ENCODE measurements at places on chromosomes 3 and 15. TPM values are rescaled to one million over a fixed set of nuclear protein-coding genes. Genes with fewer than 3 reads are reported as not detected.

DNA sequence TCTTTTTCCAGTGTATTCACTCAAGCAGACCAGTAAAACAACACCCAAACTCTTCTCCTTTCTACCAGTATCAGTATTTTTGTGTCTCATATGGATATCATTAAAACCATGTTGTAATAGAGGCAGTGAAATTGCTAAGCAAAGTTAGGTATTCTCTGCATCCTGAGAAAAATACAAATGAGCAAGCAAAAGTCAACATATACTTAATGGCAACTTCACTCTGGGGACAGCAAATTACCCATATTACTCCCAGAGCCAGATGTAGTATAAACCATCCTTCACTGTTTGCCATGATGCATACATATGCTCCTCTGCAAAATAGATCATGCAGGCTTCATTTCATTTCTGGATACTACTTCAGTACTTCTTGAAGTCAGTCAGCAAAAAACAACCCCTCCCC, 22.1 kb downstream of the UBA5 start:
- DNase-seq = no peak

DNA sequence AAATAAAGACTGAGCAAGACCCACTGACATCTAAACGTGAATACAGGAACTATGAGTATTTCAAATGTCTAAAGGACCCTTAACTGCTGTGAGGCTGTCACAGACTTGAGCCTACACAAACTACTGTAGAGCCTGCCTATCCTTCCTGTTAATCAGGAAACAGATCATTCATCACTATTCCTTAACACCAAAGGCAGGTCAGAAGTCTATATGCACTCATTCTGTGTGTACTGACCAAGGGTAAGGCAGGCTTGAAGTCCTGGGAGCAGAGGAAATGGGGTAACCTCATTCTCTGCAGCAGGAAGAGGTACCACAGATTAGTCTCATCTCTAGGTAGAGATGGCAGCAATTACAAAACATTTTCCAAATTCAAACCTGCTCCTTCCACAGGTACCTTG, 30.7 kb downstream of the NPTN start:
- peak; percentile 63 for DNase-seq

DNA sequence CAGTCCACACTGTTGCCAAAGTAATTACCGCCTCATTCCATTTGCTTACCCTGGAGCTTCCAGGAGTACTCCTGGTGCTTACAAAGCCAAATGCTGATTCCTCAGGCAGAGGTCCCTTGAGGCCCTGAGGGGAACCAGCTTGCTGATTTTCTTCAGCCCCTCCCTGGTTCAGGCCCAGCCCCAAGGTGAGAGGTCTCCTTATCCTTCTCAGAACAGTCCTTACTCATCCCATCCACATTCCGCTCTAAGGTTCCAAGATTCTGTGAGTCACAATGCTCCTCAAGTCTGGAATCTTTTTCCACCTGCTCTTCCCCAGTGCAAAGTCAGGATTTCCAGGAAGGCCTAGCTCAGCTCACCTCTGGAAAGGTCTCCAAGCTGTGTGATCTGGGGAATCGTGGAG, 1.8 kb upstream of the ATP10A start:
- no peak for DNase-seq

GRCh38 chr3:129323651-129324294, 45.1 kb downstream of the HMCES start:
- peak; percentile 19 for DNase-seq

DNA sequence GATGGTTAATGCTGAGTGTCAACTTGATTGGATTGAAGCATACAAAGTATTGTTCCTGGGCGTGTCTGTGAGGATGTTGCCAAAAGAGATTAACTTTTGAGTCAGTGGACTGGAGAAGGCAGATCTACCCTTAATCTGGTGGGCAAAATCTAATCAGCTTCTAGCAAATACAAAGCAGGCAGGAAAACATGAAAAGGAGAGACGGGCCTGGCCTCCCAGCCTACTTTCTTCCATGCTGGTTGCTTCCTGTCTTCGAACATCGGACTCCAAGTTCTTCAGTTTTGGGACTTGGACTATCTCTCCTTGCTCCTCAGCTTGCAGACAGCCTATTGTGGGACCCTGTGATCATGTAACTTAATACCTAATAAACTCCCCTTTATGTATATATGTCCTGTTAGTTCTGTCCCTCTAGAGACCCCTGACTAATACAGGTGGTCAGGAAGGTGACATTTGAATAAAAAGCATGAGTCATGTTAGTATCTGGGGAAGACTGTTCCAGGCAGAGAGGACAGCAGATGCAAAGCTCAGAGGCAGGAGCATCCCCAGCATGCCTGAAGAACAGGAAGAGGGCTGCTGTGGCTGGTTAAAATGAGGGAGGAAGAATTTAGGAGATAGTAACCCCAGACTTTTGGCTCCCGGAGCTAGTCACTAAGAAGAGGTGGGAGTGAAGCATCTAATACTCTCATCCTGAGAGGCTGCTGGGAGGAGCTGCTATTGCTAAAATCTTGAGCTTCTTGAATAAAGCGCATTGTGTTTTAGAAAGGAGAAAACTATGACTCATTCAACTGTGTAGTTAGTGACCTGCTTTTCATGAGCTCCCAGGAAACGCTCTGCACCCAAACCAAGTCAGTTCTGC, 207.4 kb upstream of the HES1 start:
- no peak for DNase-seq

DNA sequence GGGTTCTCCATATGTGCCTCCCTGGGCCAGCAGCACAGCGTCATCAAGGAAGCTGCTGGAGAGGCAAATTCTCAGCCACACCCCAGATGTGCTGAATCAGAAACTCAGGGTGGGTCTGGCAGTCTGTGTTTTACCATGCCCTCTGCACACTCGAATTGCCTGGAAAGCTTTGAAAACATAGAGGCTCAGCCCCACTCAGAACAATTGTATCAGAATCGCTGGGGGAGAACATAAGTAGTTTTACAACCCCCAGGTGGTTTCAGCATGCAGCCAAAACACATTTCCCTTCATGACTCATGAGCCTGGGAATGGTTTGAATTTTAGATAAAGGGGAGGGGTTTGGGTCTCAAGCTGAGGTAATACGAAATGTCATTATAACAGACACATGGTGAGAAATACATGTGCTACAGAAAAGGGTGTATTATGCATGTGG, 9.6 kb downstream of the TGM4 start:
- peak; percentile 95 for DNase-seq

DNA sequence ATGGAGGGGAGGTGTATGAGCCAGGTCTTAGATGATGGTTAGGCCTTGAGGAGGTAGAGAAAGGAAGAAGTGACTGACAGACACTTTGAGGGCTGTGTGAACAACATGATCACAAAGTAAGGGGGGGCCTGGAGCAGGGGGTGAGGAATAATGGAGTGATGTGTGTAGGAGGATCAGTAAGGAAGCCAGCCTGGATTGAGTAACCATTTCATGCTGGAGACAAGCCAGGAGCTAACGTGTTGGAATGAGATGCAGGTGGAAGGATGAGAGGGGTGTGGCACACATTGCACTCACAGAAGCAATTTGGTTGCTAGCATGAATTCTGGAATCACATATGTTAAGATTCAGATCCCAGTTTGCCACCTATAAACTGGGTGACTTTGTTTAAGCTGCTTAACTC, 65.5 kb downstream of the BBX start:
- DNase-seq = no peak

- DNase-seq = peak; percentile 58
Observed at GRCh38 chr15:62059816-62060112, 483 bp downstream of the VPS13C start.

DNA sequence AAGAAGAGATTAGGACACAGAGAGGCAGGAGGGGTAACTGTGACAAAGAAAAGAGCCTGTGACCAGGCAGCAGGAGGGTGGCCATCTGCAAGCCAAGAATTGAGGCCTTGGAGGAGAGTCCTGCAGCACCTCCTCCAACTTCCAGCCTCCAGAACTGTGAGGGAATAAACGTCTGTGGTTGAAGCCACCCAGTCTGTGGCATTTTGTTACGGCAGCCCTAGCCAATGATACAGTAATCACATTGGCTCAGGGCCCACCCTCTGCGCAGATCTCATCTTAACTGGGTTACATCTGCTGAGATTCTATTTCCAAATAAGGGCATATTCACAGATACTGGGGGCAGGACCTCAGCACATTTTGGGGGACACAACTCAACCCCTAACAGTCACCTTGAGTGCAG, 11.3 kb downstream of the SELENOS start:
- no peak for DNase-seq

DNA sequence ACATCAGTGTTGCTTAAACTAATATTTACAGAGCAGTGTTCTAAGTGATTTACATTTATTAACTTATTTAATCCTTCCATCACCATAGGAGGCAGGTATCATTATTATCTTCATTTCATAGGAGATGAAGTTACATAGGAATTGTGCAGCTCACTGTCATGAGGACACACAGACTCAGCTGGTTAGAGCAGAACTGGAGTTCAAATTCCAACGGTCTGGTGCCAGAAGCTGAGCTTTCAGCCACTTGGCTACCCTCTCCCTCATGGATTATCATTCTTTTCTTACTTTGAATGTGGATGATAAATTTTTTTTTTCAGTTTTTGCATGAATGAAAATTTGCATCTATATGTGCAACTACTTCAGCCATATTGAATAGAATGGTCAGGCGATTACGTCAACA, 86.0 kb upstream of the LRIG1 start:
- DNase-seq = no peak

DNA sequence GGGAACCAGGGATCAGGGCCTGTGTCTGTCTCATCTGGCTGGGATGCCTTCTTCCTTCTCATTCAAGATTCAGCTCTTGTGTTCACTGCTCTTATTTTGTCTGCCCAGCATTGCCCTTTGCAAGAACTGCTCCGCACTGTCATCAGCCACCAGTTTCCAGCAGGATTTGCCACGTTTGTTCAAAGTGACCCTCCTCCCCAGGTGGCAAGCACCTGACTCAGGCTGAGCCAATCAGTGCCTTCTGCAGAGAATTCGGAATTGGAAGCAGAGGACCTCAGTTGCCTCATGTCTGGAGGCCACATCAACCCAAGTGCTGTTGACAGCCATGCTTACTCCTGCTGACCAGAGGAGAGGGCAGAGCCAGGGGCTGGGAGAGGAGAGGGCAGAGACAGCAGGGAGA, 124.5 kb downstream of the SMAD6 start:
- no peak for DNase-seq

DNA sequence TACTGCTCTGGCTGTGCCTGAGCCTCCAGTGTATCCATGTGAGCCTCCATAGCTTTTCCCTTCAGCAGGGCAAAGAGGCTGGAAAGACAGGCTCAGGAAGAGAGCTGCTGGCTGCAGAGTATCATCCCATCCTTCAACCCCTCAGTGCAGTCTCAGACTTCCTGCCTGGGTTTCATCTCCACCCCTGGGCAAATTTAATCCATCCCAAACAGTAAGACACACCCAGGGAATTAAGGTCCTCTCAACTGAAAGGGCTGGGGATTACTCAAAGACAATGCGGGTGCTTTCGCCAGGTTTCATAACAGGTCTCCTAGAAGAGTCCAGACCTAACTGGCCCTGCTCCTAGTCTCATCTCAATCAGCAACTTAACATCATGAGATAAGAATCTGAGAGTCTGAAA, 15.5 kb downstream of the SLCO2A1 start:
- DNase-seq = no peak

DNA sequence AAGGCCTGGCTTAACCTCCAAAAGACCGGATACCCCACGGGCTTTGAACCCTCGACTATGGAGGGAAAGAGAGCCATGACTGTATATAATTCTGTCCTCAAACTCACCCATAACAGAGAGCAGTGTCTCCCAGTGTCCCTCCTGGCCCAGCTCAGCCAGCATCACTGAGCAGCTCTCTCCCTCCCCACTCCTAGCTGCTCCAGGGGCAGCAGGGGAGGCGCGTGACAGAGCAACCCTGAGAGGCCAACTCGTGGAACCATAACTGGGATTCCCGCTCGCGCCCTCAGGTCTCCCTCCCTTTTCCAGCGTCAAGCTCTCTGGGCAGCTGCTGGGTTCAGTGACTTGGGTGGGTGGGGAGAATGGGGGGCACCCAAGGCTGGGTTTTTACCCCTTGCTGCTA, 561 bp upstream of the CPLX3 start:
- no peak for DNase-seq

DNA sequence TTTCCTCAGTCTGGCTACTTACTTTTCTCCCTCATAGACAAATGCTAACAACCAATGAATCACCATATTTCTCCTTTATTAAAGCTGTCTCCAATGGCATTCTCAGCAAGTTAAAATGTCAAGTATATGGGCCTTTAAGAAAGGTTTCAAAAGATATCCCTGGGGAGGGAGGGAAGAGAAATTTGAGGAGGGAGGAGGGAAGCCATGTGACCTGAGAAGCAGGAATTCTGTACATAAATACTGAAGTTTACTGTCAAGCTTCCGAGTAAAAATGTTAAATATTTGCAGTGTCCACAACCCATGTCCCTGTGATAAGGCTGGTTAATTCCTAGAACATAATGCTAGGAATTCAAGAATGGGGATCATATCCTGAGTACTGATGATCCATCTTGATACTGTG, 175.9 kb downstream of the CNTN4 start:
- no peak for DNase-seq

- peak; percentile 72 for DNase-seq
Observed at GRCh38 chr15:34708422-34708821, 46.4 kb downstream of the GJD2 start.

DNA sequence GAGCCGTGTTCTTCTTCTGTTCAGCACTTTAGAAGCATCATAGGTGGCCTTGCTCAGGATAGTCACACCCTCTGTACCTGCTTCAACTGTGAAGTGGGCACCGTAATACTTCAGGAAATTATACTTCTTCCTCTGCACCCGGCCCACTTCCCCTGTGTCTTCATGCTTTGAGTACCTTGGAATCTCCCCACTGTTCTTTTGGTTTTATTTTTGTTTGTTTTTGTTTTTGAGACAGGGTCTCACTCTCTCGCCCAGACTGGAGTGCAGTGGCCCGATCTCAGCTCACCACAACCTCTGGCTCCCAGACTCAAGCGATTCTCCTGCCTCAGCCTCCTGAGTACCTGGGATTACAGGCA, 1.7 kb downstream of the P2RY14 start:
- DNase-seq = no peak

GRCh38 chr15:51558411-51558810, 64.2 kb downstream of the DMXL2 start:
- no peak for DNase-seq

The CAMK2N2 gene
- total RNA-seq = not detected

The AHSG gene
- not detected for total RNA-seq

The LDHAL6B gene
- not detected for total RNA-seq

The SCG5 gene
- total RNA-seq = not detected

The TMOD2 gene
- total RNA-seq = 22.3 TPM

The CDC25A gene
- 21.6 TPM for total RNA-seq

The FOXB1 gene
- not detected for total RNA-seq
